ENCODE measurements at places on chromosomes 6 and 20.

GRCh38 chr6:153047386-153047785 lies 44.9 kb upstream of the MTRF1L start:
- DNase-seq: no peak

GRCh38 chr6:1697688-1698351 lies 88.1 kb downstream of the FOXC1 start:
- DNase-seq: no peak

DNA sequence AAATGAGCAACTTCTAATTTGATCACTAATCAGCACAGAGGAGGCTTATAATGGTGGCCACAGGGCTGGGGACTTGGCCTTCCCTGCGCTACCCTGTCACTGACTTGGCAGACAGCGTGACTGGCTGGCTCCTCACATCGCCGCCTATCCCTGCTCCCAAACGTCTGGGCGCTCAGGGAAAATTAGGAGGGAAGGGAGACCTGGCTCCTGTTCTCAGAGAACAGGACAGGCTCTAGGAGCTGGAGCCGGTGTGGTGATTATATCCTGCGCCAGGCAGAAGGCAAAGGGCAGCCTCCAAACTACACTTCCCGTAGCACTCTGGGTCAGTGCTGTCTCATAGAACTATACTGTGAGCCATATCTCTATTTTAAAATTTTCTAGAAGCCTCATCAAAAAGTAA lies 53.4 kb downstream of the VEGFA start:
- no peak for DNase-seq

GRCh38 chr6:116411284-116411623 lies 40.5 kb downstream of the DSE start:
- DNase-seq: no peak

- DNase-seq: no peak
These were observed 118.5 kb downstream of the PDSS2 start for GRCh38 chr6:107340881-107341280.

DNA sequence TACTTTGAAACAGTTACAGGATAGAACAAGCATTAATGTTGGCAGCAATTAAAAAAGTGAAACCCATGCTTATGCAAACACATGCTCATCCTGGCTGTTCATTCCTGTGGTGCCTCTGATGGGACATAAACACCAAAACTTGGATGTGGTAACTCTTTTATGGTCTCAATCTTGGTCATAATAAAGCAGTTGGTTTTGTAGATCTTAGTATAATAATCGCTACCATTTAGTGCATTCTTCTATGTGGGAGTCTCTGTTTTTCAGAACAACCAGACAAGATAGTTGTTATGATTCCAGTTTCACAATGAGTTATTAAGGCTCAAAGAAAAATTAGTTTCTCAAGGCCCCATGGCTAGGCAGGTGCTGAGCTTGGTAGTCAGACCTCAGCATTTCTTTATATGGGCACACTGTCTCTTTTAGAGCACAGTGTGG lies 184.0 kb downstream of the UTRN start:
- DNase-seq: no peak

DNA sequence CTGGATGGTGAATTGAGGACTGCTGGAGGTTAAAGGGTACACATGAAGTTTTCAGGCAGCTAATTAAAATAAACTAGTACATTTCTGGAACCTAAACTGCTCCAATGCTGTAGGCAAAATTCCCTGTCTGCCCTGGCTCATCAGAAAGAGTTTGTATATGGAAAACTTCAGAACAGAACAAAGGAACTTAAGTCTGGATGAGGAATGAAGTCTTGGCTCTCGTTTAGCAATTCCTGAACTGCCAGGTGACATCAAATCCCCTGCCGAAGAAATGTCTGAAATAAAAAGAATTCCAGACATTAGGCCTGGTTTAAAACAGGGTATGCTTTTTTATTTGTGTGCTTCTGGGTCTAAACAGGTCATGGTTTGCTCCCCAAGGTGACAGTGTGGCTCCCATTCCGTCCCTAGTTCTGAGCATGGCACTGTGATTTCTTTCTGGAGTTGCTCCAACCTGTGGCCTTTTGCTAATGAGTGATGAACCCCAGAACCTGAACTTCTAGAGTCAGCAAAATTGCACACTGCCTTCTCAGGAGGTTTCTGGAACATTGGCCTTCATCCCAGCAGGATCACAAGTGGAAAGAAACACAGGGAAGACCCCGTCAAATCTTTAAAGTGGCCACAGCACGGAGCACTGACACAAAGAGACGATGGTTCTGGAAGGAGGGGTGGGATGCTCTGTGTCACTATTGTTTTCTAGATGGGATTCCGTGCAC lies 129.4 kb upstream of the NAA20 start:
- DNase-seq: no peak

DNA sequence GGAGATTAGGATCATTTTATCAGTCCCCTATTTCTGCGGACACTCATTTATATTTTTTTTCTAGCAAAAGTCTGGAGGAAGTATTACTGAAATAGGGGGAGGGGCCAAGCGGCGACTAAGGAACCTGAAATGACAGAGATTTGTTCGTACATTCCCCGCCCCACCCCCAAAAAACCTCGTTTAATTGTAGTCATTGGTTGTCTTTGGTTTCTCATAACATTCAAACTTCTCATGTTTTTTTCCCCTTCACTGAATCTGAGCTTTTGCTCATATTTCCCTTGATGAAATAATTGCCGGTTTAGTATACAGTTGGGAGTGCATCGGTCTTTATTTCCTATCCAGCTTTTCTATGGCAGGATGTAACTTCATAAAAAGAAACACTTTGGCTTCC lies 768 bp upstream of the FYN start:
- DNase-seq: no peak

DNA sequence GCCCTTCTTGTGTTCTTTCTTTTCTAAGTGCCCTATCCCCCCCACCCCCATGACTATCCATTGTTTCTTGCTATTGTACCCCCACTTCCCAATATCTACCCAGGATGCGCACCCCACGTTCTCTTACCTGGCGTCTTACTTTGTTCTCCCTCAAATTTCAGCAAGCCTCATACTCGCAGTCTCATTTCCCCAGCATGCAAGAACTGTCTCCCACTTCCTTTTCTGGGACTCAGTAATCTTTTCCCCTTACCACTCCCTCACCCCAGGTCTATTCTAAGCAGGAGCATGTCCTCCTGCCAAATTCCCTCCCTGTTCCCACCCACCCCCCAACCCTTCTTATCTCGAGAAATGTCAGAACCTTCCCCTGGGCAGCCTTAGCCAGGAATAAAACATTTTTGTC lies 1.7 kb upstream of the EHMT2 start:
- DNase-seq: no peak

GRCh38 chr20:2706688-2707352 lies 14.2 kb downstream of the EBF4 start:
- DNase-seq: no peak

DNA sequence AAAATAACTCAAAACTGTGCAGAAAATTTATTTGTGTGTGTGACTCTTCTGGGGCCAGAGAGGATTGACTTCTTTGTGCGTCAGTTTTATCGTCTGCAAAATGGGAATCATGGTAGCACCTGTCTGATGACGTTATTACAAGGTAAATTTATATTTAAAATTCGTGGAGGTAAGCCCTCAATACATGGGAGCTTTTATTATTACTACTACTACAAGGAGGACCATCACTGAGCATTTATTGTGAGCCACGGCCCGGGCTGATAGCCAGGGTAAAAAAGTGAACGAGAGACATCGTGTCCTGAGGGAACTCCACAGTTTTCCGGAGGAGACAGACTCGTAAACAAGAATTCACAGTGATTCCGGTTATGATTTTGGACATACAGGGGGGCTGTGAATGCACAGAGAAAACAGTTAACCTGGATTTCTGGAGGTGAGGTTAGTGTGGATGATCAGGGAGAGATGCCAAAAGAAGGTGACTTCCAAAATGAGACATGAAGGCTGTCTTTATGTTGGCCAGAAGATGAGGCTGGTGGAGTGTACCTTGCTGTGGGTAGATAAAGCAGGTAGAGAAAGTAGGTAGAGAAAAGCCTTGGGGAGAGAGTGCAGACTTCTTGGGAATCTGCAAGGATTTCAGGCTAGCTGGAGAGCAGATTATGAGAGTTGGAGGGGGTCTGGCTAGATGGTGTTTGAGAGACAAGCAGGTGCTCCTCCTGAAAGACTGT lies 10.6 kb upstream of the SERINC3 start:
- no peak for DNase-seq

DNA sequence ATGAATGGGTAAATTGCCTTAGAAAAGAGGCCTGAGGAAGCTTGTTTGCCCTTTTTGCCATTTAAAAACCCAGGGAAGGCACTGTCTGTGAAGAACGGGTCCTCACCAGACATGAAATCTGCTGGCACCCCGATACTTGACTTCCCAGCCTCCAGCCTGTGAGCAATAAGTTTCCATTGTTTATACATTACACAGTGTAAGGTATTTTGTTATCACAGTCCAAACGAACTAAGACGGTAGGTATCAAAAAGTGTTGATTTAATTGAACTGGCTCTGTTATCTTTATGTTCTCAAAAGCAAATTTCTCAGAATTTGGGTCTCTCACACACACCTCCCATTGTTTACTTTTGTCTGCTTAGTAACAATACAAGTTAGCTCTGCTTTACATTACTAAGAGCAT lies 181.1 kb upstream of the MARCKS start:
- DNase-seq: no peak

DNA sequence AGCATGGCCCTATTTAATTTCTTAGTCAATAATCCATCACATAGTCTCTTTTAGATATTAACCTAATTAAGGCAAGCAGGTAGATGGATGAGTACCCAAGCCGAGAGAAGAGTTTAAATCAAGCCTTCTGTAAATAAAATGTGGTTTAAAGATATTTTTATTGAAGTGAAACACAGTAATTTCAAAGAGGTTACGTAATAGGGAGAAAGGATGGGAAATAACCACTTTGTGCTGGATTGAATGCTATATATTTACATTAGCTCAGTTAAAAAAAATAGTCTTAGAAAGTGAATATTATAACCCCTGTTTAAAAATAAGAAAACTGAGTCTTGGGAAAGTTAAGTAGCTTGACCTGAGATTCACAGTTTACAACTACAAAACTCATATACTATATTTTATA lies 37.0 kb upstream of the FOXO3 start:
- DNase-seq: no peak

DNA sequence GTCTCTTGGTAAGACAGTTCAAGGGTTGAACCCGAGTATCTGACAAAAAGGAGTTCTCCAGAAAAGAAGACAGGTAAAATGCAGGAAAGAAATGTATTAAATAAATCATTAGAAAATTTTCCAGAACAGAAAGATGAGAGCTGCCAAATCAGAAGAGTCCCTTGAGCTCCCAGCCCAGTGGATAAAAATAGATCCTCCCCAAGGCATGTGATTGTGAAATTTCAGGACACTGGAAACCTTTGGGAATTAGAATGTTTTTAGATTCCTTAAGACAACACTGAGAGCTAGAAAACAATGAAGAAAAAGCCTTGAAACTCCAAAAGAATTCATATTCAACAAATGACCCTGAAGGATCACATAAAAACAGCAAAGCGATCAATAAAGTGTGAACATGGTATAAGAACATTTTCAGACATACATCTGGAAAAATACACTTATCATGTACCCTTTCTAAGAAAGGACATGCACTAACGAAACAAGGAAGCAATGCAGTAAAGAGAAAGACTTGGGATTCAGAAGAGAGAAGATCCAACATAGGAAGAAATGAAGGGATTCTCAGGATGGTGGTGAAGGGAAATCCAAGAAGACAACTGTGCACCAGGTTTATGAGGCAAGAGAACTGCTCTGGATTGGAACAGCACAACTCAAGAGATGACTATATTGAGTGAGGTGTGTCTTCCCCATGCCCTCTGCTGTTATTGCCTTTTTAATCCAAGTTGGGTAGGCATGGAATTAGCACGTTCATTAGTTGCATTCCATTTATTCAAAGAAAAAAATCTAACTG lies 390.4 kb downstream of the SYNE1 start:
- DNase-seq: no peak

DNA sequence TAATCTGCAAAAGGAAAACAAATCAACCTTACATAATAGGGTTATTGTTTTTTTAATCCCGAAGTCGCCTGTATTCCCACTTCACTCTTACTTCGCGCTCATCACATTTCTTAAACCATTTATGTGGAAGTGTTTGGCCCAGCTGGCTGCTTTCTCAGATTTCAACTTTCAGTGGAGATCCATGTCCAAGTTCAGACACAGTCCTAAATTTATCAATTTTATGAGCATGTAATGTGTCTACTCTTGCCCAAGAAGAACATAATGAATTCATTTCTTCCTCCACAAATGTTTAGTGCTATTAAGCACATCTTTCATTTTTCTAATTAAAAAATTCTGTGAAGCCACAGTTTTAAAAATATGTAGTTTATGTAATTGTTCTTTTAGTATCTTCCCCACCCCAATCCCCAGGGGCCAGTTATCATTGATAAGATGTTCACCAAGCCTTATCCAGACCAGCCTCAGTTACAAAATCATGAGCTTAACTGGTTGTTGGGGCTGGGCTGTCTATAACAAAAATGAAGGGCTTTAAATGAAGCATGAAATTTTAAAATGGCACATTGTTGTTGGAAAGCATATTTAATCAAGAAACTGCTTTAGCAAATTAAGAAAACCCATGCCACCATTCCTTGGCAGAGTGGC lies 151.7 kb downstream of the UST start:
- DNase-seq: no peak

DNA sequence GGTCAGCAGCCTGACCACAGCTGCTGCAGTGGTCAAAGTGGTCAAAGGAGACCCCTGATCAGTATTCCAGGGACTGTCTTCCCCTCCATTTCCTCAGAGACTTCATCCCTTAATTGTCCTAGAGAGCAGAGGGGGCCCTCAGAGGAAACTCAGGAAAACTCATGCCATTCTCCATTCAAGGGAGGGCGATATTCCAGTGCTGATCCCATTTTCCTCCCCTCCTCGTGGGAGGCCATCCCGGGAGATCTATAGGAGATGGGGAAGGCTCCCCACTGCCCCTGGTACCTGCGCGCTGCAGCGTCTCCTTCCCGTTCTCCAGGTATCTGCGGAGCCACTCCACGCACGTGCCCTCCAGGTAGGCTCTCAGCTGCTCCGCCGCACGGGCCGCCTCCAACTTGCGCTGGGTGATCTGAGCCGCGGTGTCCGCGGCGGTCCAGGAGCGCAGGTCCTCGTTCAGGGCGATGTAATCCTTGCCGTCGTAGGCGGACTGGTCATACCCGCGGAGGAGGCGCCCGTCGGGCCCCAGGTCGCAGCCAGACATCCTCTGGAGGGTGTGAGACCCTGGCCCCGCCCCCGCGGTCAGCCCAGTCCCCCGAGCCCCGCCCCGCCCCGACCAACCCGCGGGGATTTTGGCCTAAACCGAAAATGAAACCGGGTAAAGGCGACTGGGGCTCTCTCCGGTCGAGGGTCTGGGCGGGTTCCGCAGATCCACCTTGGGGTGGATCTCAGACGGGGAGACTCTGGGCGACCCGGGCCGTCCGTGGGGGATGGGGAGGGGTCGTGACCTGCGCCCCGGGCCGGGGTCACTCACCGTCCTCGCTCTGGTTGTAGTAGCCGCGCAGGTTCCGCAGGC lies 878 bp downstream of the HLA-C start:
- DNase-seq: peak; percentile 69

GRCh38 chr6:145813285-145814034 lies 1.1 kb downstream of the FBXO30 start:
- DNase-seq: no peak

DNA sequence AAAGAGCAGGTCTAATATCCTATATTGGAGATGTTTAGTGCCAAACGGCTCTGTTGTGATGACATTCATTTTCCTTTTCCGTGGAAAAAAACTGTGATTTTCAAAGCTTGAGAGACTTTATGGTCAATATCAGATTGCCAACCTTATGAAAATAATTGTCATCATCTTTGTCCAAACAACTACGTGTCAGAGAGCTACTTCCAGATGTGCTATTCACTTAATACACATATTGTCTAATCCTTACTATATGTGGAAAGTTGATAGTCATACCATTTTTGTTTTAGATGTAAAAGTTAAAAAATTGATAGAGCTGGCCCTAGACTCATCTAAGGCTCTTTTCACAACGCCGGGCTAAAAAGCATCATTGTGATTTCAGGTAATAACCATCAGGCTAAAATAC lies 550.0 kb downstream of the PHF3 start:
- DNase-seq: no peak
